ENCODE measurements at places on chromosomes 3 and 15.
A peak's percentile ranks its signal among the peaks of the same experiment; 100 is the strongest.

- no peak for DNase-seq
- H3K27me3 ChIP-seq: peaks cover 7% of the 10 kb centered on the region
- no peak overlapping the region for H3K4me3 ChIP-seq
- no peaks in the 10 kb centered on the region for H3K4me1 ChIP-seq
Observed at GRCh38 chr15:100759698-100760356, 119.8 kb upstream of the ALDH1A3 start.

DNA sequence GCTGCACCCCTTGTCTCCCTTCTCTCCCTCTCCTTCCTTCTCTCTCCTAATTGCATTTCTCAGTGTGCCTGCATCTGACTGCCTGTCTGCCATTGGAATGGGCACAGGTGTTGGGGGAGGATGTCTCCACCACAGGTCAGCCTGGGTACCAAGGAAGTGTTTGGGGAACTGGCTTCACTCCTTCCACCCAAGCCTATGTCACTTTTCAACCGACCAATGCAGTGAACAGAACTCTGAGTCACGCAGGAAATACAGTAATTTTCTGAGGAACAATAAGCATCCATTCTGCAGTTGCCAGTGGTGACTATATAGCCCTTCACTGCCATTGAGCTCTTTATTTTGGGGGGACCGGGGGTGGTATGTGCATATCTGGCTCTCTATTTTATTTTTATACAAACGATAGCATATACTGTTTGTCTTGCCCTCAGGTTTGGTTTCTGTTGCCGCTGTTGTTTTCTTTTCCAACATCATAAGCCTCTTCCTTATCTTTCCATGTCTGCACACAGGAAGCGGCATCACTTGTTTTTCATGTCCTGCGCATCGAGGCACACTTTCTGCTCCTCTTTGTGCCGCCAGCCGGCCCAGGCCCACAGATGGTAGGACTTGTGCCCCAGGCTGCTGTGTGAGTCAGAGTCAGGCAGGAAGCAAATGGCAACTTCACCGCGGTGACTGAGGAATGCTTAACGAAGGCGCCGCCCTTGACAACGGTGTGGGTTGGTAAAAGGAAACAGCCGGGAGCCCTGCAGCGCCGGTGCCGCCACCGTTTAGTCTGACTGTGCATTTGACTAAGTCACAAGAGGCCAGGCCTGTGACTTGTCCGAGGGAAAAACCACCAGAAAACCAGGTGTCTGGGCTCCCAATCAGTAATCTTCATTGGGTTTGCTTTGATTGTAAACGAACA lies 21.1 kb upstream of the CDCP1 start:
- H3K27ac ChIP-seq: peak overlapping the region; percentile 55
- peaks cover 15% of the 10 kb centered on the region for H3K4me1 ChIP-seq
- no peaks in the 10 kb centered on the region for H3K27me3 ChIP-seq
- H3K4me3 ChIP-seq: no peak overlapping the region
- DNase-seq: peak; percentile 54

DNA sequence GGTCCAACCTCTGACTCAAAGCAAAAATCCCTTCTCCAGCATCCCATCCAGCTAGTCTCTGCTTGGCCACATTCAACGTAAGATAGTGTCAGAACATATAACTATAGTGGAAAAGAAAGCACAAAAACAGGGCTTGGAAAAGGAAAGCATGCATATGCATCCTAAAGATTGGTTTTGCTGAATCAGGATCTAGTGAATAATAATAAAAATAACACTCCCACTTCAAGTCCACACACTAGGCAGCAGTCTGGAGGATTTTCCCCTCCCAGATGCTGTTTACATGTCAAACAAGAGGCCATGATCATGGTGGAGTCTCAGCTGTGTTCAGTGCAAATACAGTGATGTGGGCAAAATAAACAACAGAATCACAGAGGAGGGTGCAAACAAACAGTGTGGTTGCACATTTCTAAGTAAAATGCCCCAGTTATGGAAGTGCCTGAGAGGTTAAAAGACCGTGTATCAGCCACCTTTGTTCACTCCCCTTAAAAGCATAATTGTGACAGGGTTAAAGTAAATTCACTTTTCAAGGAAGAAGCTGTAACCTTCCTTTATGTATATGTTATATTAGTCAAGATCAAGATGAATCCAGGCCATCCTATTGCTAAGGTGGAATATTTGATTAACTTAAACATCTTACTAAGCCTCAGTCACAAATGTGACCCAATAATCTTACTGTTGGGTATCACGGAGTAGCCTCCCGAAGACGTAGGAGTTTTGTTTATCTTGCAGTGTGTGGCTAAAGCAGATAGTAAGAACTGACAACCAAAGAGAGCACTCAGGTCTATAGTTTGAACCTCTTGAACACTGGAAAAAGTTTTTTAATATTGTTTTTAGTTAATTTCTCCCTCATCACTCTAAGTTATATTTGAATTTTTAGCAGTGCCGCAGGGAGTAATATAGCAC lies 424.5 kb downstream of the SOX2 start:
- H3K4me1 ChIP-seq: no peaks in the 10 kb centered on the region
- no peaks in the 10 kb centered on the region for H3K36me3 ChIP-seq
- H3K4me3 ChIP-seq: no peak overlapping the region
- H3K27ac ChIP-seq: no peak overlapping the region
- no peak for DNase-seq
- H3K27me3 ChIP-seq: no peaks in the 10 kb centered on the region

GRCh38 chr3:120560304-120561250 lies 35.6 kb upstream of the NDUFB4 start:
- no peak overlapping the region for H3K4me3 ChIP-seq
- DNase-seq: peak; percentile 7
- no peaks in the 10 kb centered on the region for H3K36me3 ChIP-seq
- no peaks in the 10 kb centered on the region for H3K27me3 ChIP-seq

GRCh38 chr3:87267953-87268645 lies 8.3 kb downstream of the POU1F1 start:
- H3K36me3 ChIP-seq: no peaks in the 10 kb centered on the region
- no peak for DNase-seq
- no peaks in the 10 kb centered on the region for H3K27me3 ChIP-seq
- H3K4me3 ChIP-seq: no peak overlapping the region

GRCh38 chr3:194854659-194855390 lies 169.1 kb downstream of the FAM43A start:
- no peaks in the 10 kb centered on the region for H3K27me3 ChIP-seq
- H3K4me3 ChIP-seq: no peak overlapping the region
- no peaks in the 10 kb centered on the region for H3K36me3 ChIP-seq

DNA sequence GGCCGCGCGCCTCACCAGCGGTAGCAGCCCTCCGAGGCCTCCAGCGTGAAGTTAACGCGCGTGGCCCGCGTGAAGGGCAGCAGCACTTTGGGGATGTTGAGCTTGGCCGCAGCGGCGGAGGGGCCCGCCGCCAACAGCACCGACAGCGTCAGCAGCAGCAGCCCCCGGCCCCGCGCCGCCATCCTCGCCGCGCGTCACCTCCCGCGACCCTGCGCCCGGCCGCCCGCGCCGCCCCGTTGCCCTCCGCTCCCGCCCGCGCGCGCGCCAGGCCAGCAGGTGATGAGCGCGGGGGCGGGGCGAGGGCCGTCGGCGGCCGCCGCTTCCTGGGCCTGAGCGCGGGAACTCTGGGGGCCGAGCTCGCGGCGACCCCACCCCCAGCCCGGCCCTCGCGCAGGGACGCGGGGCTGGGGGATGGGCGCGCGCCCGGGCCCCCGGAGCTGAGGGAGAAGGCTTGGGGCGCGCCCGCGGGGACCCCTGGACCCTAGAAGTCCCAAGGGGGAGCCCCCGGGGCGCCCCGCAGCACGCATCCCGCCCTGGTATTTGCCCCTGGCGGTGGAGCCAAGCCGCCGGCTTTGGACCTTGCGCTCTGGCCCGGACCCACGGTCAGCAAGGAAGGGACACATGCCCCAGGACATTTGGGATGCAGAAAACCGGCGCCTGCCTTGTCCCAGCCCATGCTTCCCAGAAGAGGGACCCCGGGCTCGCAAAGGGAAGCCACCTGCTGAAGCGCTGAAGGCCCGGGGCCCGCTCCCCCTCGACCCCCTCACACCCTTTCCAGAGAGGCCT lies at the start of gene NUP210:
Gene NUP210 (minus strand): TSS at position 278 of the 786 bp plus-strand sequence. CDS start 96 bp downstream, at position 182.
- peak within 1 kb of the TSS; percentile 96 for H3K27ac ChIP-seq
- H3K27me3 ChIP-seq: no peaks in the 10 kb centered on the region
- peaks cover 50% of the 10 kb centered on the region for H3K4me1 ChIP-seq
- H3K4me3 ChIP-seq: peak within 1 kb of the TSS; percentile 68

- H3K27ac ChIP-seq: peak overlapping the region; percentile 52
- peaks cover 14% of the 10 kb centered on the region for H3K36me3 ChIP-seq
- peaks cover 18% of the 10 kb centered on the region for H3K4me1 ChIP-seq
Observed at GRCh38 chr15:94279736-94280135, 48.4 kb downstream of the MCTP2 start.

DNA sequence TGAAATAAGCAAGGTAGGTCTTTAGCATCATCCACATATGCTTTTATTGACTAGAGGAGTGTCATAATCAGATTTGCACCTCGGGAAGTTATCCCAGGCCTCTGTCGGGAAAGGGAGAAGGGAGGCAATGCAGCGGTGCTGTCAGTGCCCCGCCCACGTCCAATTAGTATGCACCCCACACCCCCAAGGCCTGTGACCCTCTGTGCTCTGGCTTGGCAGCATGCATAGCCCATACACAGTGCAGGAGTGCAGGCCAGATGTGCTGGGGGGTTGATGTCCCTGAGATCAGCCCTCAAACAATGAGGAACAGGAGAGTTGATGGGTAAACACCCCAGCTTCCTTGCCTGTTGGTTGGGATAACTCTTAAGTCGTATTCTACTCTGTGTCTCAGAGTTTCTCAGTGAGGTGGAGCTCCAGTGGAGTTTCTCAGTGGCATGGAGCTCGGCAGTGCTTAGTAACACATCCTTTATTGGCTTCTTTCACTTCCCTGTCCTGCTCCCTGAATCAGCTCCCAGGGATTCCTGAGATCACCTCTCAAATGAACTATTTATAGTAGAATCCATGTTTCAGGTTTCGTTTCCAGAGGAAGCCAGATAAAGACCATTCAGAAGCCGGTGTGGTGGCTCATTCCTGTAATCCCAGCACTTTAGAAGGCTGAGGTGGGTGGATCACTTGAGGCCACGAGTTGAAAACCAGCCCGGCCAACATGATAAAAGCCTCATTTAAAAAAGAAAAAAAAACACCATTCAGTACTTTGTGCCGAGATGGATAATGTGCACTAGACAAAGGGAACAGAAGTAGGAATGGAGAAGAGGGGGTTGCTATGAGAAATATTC lies 26.7 kb upstream of the NDUFB4 start:
- no peaks in the 10 kb centered on the region for H3K36me3 ChIP-seq
- H3K27me3 ChIP-seq: no peaks in the 10 kb centered on the region
- H3K27ac ChIP-seq: no peak overlapping the region
- DNase-seq: no peak
- no peaks in the 10 kb centered on the region for H3K4me1 ChIP-seq
- H3K4me3 ChIP-seq: no peak overlapping the region

DNA sequence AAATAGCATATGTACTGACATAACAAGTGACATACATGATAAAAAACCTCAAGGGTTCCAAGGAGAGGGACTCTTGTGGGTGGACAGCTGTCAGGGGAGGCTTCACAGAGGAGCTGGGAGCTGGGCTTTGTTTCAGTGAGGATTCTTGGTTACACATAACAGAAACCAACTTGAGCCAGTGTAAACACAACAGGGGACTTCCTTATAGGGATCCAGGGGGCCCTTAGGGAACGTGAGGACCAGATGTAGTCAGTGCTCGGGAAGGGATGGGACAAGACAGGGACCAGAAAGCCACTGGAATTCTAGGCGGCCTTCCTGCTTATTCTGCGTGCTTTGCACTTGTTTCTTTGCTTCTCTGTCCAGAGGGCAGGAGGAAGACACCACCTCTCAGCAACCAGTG lies 34.9 kb downstream of the SNAPC5 start:
- no peak for DNase-seq
- H3K27ac ChIP-seq: no peak overlapping the region
- H3K27me3 ChIP-seq: no peaks in the 10 kb centered on the region
- no peak overlapping the region for H3K4me3 ChIP-seq

DNA sequence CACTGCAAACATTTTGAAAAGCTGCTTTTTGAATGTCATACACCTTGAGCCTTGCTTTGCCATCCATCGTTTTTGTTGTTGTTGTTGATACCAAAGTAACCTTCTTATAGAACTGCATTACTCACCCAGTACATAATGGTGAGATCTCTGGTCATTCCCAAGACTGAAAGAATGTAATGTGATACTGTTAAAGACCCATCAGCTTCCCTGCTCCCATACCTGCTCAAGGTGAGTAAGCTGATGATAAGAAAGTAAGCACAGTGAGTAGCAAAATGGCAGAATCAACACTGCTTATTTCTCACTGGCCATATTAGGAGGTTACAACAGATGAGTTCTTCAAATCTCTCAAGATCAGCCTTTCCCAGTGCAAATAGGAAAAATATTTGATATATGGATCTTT lies 89.8 kb downstream of the CADPS start:
- no peak overlapping the region for H3K27ac ChIP-seq
- H3K36me3 ChIP-seq: no peaks in the 10 kb centered on the region

DNA sequence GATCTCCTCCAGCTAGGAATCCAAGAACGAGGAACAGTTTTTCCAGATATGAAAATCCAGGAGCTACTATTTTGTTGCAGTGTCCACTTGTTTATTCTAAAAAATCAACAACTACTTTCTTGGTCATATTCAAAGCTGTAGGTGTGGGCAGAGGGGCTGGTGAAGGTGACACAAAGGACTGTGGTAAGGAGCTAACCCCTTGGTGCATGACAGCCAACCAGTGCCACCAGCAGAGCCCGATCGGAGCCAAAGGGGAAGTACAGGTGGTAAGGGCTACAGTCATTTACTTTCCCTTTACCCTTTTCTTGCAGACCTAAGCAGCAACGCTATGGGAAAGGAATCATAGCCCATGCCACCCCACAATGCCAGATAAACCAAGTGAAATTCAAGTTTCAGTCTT lies 30.7 kb downstream of the PLA1A start:
- H3K36me3 ChIP-seq: no peaks in the 10 kb centered on the region
- H3K27me3 ChIP-seq: no peaks in the 10 kb centered on the region
- H3K27ac ChIP-seq: no peak overlapping the region
- no peak overlapping the region for H3K4me3 ChIP-seq

- no peak for DNase-seq
- H3K27me3 ChIP-seq: no peaks in the 10 kb centered on the region
- no peaks in the 10 kb centered on the region for H3K36me3 ChIP-seq
- H3K4me3 ChIP-seq: no peak overlapping the region
Observed at GRCh38 chr15:25230442-25230841, 208.4 kb downstream of the UBE3A start.

DNA sequence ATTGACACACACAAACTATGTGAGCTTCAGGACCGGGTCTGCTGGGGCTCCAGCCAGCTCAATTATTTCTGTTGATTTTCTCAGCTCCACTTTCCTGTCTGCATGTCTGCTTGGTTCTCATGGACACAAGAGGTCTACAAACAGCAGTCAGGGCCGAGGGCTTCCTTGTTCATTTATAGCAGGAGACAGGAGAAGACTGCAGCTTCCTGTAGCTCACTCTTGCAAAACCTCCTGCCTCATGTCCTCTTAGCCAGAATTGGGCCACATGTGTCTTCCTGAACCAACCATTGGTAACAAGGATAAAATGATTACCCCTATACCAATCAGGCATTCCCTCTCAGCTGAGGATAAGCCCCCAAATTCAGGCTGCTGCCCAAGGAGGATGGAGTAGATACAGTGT lies 182.8 kb downstream of the TLE3 start:
- DNase-seq: no peak
- no peak overlapping the region for H3K4me3 ChIP-seq
- H3K4me1 ChIP-seq: no peaks in the 10 kb centered on the region
- H3K27me3 ChIP-seq: no peaks in the 10 kb centered on the region
- H3K27ac ChIP-seq: no peak overlapping the region

GRCh38 chr3:159806412-159806811 lies 182.2 kb upstream of the IL12A start:
- no peaks in the 10 kb centered on the region for H3K36me3 ChIP-seq
- no peaks in the 10 kb centered on the region for H3K4me1 ChIP-seq
- no peaks in the 10 kb centered on the region for H3K27me3 ChIP-seq
- DNase-seq: no peak

GRCh38 chr3:66469220-66469640 lies 31.6 kb downstream of the LRIG1 start:
- H3K27me3 ChIP-seq: no peaks in the 10 kb centered on the region
- H3K4me3 ChIP-seq: no peak overlapping the region
- peaks cover 9% of the 10 kb centered on the region for H3K4me1 ChIP-seq
- DNase-seq: no peak

All from natural killer cell (primary cell).